ENCODE measurements at places on chromosomes 6 and 20.
A peak's percentile ranks its signal among the peaks of the same experiment; 100 is the strongest.

- no peak for DNase-seq
Measured at GRCh38 chr20:46709055-46709458, 392 bp upstream of the SLC2A10 start.

DNA sequence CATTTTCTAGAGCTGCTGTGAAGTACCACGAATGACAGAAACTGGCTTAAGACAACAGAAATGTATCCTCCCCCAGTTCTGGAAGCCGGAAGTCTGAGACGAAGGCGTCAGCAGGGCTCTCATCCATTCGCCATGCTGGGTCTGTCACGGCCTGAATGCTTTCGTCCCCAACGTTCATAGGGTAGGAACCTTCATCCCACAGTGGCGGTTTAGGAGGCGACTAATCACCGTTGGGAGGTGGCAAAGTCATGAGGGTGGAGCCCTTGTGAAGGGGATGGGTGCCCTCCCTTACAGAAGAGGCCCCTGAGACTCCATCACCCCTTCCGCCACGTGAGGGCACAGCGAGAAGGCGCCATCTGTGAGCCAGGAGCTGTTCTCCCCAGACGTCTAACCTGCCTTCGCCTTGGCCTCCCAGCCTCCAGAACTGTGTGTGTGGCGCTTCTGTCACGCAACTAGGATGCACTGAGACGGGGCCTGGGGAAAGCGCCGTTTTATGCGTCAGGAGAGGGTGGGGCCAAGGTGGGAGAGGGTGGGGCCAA lies 250.3 kb downstream of the TTLL2 start:
- no peak for DNase-seq

DNA sequence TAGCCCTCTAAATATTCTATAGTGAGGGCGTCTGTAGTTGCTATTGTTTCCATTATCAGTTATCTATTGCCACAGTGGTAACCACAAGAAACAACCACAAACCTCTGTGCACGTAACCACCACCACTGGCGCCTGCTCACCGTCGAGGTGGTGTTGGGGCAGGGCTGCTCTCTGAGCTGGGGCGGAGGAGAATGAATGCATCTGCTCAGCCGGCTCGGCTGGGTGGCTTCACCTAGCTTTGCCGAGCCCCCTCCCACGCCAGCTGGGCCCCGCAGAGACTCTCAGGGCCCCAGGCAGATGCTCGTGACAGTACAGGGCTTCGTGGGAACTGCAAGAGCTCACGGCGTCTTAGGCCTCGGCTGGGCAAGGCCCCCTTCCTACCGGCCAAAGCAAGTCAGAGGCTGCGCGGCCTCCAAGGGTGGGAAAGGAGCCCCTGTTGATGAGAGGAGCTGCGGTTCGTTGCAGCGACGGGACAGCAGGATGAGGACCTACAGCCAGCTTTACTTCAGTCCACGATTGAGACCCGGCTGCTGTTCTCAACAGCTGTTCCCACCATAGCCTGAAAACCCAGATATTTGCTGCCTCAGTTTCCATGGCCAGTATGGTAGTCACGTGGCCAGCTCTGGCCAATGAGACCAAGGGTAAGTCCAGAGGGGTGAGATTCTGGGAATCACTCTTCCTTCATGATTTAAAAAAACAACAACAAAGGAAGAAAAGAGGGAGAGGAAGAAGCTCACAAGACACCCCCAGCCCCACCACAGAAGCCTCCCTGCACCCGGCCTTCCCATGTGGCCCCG lies 120.2 kb upstream of the AFDN start:
- no peak for DNase-seq

DNA sequence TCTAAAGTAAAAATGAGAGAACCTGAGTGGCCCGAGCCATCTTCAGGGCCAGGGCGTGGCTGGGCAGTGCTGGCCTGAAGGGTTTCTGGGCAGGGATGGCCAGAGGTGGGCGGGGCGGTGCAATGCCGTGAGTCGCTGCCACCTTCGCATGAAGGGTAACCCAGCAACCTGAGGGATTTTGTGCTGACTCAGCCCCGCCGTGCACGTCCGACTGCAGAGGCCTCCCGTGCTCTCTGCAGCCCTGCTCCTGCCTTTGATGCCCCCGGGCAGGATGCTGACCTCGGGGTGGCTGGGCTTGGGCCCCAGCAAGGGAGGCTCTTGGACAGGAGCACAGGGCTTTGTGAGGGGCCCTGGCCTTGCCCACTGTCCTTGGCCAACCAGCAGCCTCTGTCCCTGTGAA lies 81.7 kb upstream of the GATA5 start:
- no peak for DNase-seq

DNA sequence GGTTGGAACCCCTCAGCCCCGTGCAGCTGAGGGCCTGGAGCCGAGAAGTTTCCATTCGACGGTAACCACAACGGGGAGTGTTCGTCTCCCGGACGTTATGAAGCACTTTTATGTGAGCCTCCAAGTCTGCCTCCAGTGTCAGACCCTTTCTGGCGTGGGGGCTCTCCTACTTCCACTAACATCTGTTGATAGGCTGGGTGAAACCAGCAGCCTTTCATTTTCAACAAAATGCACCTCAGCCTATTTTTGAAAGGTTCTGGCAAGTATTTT lies 257.4 kb downstream of the THBS2 start:
- DNase-seq: no peak

GRCh38 chr6:89297695-89298351 lies 17.3 kb downstream of the GABRR2 start:
- DNase-seq: no peak

- no peak for DNase-seq
Measured at GRCh38 chr6:55496201-55496600, 82.8 kb downstream of the HMGCLL1 start.

GRCh38 chr20:37378785-37379598 lies 33.1 kb downstream of the SRC start:
- no peak for DNase-seq

DNA sequence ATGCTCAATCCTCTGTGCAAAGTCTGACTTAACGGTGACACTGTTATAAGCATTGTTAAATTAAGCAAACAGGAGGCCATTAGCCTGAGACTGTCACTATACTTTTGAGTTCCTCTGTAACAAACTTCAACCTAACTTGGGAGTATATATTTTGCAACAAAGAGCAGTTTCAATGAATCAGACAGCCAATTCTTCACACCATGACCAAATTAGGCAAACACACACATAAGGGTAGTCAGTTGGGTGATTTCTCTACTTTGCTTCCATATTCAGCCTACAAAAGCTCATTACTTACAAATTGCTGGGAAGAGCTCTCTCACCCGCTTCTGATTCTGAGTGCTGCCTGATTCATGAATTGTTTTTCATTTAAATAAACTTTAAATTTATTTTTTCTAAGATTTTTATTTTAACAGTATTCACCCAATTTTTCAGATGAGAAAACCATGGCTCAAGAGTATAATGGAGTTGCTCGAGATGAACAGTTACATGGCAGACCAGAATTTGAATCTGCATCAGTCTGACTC lies 60.5 kb downstream of the HACE1 start:
- no peak for DNase-seq

- DNase-seq: no peak
Measured at GRCh38 chr20:13041574-13042457, 33.0 kb downstream of the SPTLC3 start.

- no peak for DNase-seq
Measured at GRCh38 chr6:134351615-134352474, 33.9 kb upstream of the SGK1 start.

GRCh38 chr6:6629402-6629801 lies 40.9 kb downstream of the LY86 start:
- DNase-seq: no peak

- DNase-seq: no peak
Measured at GRCh38 chr20:24157213-24157612, 168.6 kb upstream of the GGTLC1 start.

- DNase-seq: no peak
Measured at GRCh38 chr6:49720372-49720771, 7.0 kb upstream of the CRISP2 start.

- DNase-seq: no peak
Measured at GRCh38 chr6:167643223-167643622, 183.5 kb upstream of the AFDN start.

DNA sequence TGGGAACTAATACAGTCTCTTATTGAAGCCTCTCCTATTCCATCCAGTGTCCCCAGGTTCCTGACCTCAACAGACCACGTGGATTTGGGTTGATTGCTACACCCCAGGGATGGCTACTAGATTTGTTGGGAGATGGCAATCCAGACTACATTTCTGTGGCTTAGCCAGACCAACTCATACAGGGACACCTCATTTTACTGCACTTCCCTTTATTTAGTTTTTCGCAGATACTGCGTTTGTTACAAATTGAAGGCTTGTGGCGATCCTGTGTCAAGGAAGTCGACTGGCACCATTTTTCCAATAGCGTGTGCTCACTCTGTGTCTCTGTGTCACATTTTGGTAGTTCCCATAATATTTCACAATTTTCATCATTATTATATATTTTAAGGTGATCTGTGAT lies 10.3 kb upstream of the MTRF1L start:
- DNase-seq: no peak

GRCh38 chr20:59809630-59810448 lies 123.6 kb downstream of the SYCP2 start:
- no peak for DNase-seq

DNA sequence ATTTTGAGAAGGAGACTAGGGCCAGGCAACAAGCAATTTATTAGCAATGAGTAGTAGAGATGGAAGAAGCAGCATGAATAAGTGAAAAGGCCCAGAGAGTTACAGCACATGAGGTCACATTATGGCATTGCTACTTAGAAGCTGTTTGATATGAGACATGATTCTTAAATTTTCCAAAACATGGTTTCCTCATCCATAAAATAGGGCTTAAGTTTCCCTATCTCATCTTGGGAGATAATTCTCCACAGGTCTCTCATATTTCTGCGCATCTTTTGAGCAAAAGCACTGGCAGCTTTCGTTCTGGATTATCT lies 656.1 kb downstream of the EPHA7 start:
- no peak for DNase-seq

- no peak for DNase-seq
Measured at GRCh38 chr20:39532205-39532604, 570.1 kb downstream of the DHX35 start.

GRCh38 chr6:115717062-115717461 lies 343.6 kb downstream of the FRK start:
- no peak for DNase-seq

DNA sequence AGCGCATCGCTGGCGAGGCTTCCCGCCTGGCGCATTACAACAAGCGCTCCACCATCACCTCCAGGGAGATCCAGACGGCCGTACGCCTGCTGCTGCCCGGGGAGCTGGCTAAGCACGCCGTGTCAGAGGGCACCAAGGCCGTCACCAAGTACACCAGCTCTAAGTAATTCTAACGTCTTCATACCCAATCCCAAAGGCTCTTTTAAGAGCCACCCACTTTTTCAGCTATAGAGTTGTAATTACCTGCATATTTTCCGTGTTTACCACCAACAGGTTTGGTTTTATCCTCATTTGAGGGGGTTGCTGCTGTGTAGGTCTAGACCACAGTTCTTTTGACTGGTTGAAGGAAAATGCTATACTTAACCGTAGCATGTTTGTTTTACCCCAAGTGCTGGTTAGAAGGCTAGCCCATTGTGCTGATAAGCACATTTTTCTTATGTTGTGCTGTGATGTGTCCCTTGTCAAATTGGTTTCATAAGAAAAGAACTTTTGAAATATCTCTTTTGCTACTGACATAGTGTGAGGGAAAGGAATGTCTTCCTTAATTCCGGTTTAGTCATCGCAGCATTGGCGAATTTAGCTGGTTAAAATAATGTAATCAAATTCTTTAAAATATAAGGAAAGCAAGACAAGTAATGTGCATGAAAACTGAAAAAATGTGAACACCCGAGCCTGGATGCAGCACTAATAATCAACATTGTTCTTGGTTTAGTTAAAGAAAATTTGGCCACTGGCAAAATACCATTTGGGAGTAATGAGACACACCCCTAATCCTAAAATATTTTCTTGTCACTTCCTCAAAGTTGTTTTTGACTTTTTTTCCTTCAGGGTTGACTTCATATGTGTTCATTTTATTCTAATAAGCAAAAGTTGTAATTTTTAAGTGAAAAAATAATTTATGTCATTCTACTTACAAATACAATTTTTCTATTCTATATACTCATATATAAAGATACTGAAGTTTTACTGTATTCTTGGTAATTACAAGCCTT lies 112.8 kb downstream of the HFE start:
- DNase-seq: peak; percentile 46

GRCh38 chr6:25889877-25890853 lies 16.1 kb upstream of the SLC17A3 start:
- DNase-seq: peak; percentile 37

GRCh38 chr6:5078121-5078669 lies 6.9 kb upstream of the PPP1R3G start:
- no peak for DNase-seq

Measured in DMS79 treated with DMSO at 0.1 percent for 48 hours (cell line).